ENCODE measurements at places on chromosomes 1 and 21.

- DNase-seq, result no peak
Measured at GRCh38 chr1:199046618-199047017, 407.8 kb downstream of the PTPRC start.

DNA sequence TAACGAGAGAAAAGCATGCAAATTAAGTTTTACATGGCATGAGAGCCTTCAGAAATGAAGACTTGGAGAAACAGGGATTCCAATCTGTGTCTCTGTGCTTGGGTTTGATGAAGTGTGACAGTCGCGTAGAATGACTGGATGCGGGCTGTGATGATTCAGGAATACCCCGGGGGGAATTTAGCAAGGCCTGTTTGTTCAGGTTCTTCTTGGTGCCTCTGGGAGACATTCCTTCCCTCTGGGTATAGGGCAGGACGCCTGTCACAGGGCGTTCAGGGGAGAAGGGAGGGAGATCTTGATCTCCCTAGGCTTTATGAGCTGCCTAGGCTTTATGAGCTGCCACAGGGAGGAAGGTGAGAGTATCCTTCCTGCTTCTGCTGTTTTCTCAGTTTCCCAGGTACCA is 36.6 kb downstream of the DOP1B start:
- no peak for DNase-seq

DNA sequence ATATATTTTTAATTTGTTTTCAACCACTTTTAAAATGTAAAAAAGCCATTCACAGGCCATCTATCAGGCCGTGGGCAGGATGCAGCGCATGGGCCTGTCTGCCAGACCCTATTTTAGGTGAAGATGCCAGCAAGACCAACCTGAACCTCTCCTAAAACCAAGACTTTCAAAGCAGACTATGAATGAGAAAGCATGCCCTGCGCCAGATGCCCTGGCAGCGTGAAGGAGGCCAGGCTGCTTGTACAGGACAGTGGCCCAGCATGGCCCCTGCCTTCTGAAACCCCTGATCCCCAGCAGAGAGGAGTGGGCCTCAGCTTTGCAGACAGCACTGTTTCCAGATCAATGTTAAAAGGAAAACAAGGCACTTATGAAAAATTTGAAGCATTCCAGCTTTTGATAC is 31.6 kb downstream of the WDR4 start:
- no peak for DNase-seq

DNA sequence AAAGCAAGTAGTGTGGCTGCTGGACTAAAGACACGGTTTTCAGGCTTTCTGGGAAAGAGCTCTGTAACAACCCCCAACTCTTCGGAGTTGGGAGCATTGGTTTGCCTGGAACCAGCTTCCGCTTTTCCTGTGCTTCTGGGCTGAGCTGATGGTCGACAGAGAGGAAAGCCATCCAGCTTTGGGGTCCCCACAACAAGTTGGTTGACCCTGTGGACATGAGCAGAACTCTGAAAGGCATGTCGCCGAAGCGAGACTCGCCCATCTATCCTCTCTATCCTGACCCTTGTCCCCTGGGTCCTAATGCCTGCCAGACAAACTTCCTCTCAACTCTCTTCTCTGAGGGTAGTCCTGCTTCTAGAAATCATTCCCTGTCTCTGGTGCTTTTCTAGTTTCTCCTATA is 31.9 kb upstream of the FCGR2A start:
- DNase-seq, result no peak

DNA sequence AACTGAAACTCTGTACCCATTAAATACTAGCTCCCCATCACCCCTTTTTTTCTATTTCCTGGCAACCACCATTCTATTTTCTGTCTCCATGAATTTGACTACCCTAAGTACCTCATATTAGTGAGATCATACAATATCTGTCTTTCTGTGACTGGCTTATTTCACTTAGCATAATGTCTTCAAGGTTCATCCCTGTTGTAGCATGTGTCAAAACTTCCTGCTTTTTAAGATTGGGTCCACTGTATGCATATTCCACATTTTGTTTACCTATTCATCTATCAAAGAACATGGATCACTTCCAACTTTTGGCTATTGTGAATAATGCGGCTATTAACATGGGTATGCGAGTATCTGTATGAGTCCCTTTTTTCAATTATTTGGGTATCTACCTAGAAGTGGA is 181.6 kb upstream of the ZNHIT6 start:
- no peak for DNase-seq

DNA sequence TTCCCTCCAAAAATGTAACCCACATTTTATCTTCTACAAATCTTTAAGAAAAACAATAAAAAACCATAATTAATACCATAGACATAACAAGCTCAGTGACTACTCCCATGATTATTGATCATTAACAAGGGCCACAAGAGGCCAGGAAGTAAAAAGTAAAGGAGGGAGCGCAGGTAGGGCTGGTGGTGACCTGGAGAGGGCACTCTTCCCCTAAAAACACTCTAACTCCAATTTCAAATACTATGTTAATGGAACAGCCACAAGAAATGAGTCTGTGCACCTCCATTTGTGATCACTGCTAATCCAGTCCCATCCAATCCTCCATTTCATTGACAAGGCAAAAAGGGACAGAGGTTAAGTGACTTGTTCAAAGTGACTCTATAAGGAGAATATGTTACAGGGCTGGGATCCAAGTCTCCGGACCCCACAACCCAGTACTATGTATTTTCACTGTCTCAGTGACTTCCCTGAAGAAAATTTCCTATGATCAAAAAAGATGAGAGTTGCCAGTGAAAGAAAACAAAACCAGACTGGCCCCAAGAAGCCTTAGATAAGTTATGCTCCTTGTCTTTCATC is 41.2 kb upstream of the CFAP298 start:
- DNase-seq, result no peak

DNA sequence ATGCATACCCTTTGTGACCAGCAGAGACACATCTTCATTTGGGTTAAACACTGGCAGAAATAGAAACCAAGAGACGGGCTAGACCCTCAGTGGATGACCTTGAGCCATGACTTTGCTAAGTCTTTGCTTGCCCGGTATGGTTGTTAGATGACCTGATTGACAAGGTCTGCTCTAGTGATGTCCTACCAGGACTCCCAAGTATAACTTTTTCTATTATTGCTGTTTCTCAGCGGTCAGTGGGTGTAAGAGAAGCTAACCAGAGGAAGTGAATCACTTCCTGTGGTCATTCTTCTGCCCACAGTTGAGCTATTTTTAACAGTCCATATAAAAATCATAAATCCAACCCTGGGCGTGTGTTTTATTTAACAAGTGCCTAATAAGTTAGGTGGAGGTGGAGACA is 126.2 kb upstream of the ETS2 start:
- DNase-seq, result no peak

GRCh38 chr21:41613533-41613909 is 105.6 kb upstream of the TMPRSS2 start:
- DNase-seq, result no peak

- DNase-seq, result no peak
Measured at GRCh38 chr1:157562515-157562914, 10.2 kb upstream of the FCRL5 start.

GRCh38 chr1:152786077-152786476 is at the start of gene LCE1E:
Gene LCE1E, plus strand, starts transcription at chr1:152786257. Its CDS starts 1,043 bp downstream, at chr1:152787300.
- DNase-seq, result no peak

DNA sequence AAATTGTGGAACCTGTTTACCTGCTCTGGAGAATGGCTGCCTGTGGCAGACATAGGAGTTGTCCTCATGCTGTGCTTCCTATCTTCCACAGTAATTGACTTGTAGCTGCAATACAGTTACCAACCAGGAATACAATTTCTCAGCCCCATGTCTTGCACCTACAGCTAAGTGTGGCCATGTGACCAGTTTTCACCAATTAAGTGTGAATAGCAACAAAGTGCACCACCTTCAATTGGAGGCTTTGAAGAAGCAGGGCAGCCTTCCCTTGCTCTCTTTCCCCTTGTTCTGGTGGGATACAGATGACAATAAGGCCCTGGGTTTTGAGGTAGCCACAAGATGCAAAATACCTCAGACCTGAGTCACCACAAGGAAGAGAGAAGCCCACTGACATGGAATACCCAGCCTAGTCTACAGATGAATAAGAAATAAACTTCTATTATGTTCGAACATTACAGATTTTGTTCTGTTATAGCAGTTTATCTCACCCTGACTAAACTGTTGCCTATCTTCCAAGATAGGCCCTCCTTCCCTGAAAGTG is 70.2 kb upstream of the S1PR1 start:
- DNase-seq, result no peak

GRCh38 chr1:230636575-230637148 is 5.6 kb upstream of the COG2 start:
- no peak for DNase-seq

- no peak for DNase-seq
Measured at GRCh38 chr1:247175458-247175857, 3.6 kb upstream of the ZNF124 start.

DNA sequence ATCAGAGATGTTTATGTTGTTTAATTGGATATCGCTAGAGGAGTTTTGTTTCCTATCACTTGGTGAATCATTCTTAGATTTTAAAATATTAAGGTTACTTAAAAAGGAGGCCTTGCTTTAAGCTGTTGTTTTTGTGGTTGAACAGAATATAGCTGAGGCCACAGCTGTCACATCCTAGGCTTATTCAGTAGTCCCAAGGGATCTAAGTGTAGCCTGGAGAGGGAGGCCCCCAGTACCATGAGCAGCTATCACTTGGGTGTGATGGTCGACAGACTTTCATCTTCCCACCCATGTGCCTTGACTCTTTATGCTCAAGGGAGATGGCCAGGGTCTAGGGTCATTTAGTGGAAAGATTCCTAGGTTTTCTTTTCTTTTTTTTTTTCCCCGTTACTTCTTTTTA is 278.7 kb downstream of the HHAT start:
- DNase-seq, result no peak

DNA sequence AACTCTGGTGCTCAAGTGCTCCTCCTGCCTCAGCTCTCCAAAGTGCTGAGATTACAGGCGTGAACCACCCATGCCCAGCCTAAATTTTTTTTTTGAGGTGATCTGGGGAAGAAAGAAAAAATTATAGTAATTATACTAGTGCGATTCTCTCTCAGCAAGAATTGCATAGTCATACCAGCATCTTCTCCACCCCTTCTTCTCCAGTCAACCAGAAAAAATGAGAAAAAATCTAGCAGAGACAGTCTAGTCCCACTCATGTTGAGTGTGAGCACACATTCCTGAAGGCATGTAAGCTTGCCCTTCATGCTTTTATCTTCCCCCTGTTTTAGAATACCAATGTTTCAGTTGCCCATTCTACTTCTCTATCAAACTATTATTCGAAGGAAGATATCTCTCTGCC is 207.6 kb downstream of the S1PR1 start:
- DNase-seq, result no peak

DNA sequence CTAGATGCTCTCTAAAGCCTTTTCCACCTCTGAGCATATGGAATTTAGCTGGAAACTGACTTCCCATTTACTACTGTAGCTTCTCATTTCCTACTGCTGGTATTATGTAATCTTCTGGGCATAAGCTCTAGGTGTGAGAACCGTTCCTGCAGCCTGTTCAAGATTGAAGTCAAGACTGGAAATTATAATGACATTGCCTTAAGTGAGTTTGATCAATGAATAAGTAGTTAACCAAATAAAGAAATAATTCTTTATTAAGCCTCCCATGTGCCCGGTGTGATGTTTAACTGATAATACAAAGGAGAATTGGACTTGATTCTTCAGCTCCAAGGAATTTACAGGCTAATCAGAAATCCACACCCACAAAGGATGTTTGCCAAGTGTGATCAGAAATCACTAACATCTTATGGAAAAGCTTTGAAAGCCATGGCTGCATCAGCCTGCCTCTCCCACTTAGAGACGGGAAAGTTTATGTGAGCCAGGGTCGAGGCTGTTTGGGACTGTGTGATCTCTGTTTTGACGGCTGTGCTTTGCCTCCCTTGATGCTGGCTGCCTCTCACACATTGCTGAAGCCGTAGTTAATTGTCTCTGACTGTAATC is 36.4 kb upstream of the PRELP start:
- no peak for DNase-seq

- DNase-seq, result no peak
Measured at GRCh38 chr1:24966724-24967346, 36.8 kb upstream of the RUNX3 start.

DNA sequence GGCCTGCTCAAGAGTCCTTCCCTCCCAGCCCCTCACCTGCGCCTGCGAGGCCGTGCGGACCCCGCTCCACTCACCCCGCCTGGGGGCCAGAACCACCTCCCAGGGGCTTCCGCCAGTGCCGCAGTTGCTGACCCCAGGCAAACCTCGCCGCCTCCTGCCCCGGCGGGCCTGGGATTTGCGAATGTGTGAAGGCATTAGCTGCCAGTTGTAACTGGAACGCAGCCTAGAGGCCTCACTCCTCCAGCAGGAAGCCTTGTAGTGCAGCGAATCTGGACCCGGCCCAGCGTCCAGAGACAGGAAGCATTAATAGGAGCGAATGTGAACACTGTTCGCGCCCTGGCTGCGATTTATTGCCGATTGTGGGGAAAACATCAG is 140.9 kb upstream of the ARHGEF16 start:
- no peak for DNase-seq

DNA sequence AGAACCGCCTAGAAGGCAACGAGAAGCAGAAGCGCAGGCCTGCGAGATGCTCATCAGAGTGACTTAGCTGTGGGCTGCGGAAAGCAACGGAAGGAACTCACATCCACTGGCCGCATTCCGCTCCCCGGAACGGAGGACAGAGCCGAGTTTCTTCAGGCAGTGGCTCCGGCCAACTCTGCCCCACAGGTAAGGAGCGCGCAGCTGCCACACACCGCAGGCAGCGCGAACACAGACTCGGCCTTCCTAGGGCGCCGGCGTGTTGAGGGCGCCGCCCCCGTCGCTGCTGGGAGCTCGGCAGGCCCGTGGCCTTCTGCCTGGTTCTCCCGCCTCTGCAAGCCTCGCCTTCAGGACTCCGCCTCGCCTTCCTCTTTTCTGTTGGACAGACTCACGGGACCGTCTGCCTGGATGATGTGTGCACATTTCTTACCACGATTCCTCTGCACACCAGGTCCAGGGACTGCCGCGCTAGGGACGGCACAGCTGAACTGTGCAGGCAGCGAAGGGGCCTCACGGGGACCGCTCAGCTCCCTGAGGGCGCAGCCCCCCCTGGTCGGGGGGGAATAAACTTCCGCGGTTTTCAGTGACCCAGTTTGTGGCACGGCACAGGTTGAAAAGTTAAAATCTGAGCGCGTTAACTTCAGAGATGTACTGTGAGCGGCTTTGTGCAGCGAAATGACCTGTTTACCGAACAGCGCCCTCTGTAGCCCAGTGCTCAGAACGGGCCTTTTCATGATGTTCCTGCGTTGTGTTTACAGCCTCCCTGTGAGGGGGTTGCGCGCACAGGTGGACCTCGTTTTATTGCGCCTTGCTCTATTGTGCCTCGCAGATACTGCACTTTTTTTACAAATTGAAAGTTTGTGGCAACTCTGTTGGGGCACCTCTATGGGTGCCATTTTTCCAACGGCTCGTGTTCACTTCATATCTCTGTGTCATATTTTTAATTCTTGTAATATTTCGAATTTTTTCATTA is 15.8 kb downstream of the TCP10L start:
- peak; percentile 54 for DNase-seq

DNA sequence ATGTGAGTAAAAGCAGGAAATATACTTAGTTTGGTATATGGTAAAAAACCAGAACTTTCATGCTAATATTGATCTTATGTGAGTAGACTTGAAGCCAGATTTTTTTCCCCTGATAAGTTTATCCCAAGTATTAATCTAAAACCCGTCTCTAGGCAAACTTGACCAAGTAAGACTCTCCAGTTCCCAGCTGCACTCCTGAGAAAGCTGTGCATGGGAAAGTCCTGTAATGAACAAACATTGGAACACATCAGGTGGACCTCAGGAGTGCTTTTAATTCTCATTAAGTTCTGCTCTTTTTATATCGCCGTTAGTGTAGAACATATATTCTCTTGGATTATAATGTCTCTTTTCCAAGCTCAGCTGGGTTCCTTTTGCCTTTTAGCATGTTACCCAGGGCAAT is 105.0 kb downstream of the CD247 start:
- no peak for DNase-seq

GRCh38 chr1:61743716-61744580 is 1.7 kb downstream of the PATJ start:
- DNase-seq, result no peak
